CD4-positive, alpha-beta T cell treated with Interleukin-15 for 4 hours (primary cell): ENCODE measurements at places on chromosomes 6 and 20.

DNA sequence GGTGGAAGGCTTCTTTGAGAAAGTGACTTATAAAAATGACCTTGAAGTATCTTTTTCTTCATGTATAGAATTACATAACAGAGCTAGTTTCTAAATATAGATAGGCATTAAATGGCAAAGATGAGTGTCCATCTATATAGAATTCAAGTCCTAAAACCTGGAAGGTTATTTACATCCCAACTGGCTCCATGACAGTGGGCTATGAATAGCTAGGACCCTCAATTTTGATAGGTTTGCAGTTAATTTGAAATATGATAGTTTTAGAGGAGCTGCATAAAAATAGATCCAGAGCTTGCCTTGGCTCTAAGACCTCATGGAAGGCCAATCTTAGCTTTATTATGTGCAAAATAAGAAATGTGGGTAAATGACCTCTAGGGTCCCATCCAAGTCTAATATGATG lies 310.6 kb upstream of the CITED2 start:
- DNase-seq = no peak

- DNase-seq = no peak
Observed at GRCh38 chr6:155116571-155116910, 121.4 kb downstream of the TIAM2 start.

DNA sequence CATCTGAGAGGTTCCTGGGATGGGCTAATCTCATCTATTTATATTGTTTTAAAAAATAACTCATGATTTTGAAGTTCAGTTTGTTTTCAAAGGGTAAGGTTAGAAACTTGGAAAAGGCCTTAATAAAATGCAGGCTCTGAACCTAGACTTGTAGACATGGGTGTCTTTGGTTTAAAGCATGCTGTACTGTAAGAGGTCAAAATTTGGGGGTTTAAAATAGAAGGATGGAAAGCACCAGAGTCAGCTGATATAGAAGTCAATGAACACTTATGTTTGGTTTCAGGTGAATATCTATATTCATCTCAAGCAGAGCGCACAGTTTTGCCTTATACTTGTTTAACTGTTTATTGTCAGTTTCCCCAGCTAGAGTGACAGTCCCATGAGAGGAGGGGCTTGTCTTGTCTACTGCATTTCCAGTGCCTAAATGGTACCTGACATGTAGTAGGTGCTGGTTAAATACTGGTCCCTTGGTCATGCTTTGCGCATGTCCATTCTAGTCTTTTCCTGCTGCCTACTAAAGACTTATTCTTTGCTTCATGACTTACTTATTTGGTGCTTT lies 112.3 kb upstream of the DTNBP1 start:
- DNase-seq = no peak

GRCh38 chr6:21885532-21886114 lies 292.1 kb downstream of the SOX4 start:
- DNase-seq = no peak

DNA sequence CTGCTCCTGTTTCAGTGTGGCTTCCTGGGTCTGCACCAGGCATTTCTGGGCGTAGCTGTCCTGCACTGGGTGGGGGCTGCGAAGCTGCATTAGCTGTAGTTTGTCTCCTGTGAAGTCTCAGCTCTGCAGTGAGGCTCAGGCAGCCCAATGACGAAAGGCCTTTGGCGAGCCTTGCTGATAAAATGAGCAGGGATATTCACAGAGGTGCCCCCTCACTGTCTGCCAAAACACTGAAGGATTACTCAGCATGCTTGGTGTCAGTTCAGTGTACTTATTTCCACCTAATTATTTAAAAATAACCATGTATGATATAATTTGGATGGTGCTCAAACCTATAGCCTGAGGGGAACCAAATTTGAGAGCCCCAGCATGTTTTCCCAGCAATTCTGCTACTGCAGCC lies 73.5 kb downstream of the ECT2L start:
- no peak for DNase-seq

DNA sequence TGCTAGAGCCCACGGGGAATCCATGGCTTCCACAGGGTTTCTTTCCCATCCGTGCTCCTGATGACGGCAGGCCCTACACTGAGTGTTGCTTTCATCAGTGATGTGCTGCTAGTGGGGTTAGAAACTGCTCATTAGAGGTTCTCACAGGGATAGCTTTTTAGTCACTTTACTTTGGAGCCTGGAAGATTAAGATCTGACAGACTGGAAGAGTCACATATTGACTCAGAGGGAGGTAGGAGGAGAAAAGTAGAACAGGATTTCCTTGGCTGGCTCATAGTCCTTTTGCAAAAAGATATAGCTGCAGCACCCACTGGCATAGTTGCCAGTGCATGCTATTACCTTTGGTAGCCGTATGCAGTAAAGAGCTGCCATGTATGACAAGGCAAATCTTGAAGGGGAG lies 890.3 kb downstream of the C6orf118 start:
- no peak for DNase-seq

GRCh38 chr6:166084951-166085350 lies 82.7 kb downstream of the TBXT start:
- no peak for DNase-seq

DNA sequence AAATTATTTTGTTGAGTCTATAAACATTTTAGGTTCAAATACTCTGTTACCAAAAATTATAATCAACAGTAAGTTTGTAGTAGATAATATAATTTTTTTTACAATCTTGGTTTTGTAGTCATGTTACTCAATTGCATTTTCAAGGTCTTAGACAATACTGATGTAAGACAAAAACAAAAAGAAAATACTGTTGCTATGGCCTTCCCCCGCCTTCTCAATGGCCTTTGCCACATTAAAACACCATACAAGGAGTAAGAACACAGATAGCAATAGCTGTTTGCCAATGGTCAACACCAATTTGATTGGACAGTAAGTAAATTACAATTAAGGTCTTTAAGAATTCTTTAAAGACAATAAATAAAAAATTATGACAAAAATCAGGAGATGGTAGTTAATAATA lies 450.2 kb downstream of the CDC5L start:
- DNase-seq = no peak

GRCh38 chr6:27579973-27580372 lies 107.1 kb upstream of the ZNF184 start:
- no peak for DNase-seq

DNA sequence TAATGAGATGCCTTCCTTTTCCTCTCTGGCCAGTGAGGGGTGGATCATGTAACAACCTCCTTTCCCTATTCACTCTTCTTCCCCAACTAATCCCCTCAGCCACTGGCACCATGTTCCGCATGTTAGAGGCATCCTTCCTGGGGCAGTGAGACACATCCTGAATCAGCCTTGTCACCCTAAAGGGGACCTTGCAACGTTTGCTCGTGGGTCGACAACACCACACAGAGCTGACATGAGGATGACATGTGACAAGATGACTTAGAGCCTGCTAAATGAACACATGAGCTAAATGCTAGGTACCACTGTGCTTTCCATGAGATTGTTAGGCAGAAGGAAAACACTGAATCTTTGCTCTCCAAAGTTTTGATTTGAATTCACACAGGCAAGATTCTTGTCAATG lies 129.2 kb downstream of the ATXN1 start:
- DNase-seq = no peak

- DNase-seq = no peak
Observed at GRCh38 chr20:46178891-46179290, 60.8 kb downstream of the CD40 start.

GRCh38 chr6:70764706-70765105 lies 97.0 kb downstream of the SMAP1 start:
- no peak for DNase-seq

GRCh38 chr20:62743777-62744317 lies 35.2 kb downstream of the NTSR1 start:
- DNase-seq = no peak

- no peak for DNase-seq
Observed at GRCh38 chr6:45665859-45666258, 288.1 kb upstream of the SUPT3H start.

DNA sequence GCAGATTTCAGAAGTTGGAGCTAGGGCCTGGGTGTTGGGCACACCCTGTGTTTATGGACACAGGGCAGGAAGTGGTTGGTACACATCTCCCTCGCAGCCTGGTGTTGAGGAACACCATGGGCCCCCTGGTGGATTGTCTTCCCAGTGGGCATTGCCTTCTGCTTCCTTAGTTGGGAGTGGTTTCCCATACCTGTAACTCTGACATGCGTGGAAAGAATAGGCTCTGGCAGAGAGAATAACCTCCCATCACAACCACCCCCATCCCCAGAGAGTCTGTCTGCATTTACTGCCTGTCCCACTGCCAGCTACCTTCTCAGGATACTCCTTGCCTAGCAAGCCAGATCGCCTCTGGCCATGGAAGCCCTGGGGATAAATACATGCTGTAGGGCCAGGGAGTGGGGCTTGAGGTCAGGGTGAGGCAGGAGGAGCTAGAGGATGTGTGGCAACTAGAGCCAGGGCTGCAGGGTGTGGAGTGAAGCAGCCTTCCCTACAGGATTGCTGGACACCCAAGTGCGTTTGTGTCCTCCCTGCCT lies 14.7 kb downstream of the LRRC73 start:
- peak; percentile 15 for DNase-seq

GRCh38 chr20:32574296-32575226 lies 10.6 kb downstream of the NOL4L start:
- peak; percentile 43 for DNase-seq

- DNase-seq = no peak
Observed at GRCh38 chr20:49751397-49751736, 37.7 kb upstream of the B4GALT5 start.

GRCh38 chr20:48684501-48685041 lies 143.2 kb downstream of the PREX1 start:
- DNase-seq = no peak

GRCh38 chr6:43668151-43669028 lies 19.2 kb downstream of the MRPS18A start:
- peak; percentile 21 for DNase-seq

GRCh38 chr6:4773181-4773580 lies 3.0 kb upstream of the CDYL start:
- no peak for DNase-seq

DNA sequence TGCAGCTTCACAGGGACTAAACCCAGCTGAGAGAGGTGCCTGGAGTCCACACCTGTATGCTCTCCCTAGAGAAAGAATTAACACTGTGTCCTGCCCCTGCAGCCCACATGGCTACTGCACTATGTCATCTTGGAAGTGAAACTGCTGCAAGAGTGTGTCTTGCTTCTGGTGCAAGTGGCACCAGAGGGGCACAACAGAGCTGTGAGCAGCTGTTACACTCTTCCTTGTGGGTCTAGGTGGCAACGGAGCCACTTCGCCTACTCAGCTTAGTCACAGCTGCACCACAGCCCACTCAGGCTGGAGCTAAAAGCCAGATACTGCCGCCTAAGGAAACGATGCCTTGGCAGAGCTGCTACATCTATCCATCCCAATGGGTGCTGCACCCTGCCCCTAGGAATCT lies 391.4 kb downstream of the COL12A1 start:
- DNase-seq = no peak

DNA sequence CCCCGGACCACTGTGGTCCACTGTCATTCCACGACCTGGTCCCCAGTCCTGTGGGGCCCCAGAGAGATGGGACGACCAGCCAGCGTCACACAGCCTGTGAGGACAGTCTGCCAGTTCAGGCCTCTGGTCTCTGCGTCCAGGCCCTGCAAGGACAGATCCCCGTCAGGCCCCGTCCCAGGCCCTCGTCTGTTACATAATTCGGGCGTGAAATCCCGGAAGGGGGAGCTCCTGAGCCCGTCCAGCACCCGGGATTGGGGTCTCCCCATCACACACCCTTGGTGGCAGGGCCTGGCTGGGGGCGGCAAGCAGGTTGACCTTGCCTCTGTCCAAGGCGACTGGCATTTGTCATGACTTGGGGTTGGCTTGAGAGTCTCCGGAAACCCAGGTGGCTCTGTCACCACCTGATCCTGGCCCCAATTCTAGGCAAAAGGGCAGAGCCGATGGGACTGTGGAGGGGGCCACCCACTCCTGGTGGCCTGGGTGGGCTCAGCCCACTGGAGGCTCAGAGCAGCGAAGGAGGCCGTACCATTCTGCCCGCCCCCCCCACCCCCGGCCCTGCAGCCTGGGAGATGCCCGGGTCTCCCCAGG lies 73.8 kb upstream of the GATA5 start:
- DNase-seq = no peak

DNA sequence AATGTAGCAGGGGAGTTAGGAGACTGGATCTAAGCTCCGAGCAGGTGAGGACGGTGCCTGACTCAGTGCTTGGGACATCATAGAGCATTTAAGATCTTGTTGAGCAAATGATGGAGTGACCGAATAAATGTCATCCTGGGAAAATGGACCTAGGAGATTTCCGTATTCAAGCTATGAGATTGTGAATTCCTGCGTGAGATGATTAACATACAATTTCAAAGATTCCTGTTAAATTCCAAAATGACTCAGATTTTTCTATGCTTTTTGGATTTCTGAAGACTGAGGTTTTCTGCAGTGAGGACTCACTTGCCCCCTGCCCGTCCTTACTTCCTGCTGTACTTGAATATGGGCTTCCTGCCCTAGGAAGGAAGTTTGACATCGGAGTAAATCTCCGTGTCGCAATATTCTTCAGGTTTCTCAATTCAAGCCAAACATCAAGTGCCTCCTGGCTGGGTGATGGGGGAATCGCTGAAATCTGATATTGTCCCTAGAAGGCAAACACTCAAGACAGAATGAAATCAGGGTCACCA lies 5.2 kb downstream of the SYTL3 start:
- no peak for DNase-seq

GRCh38 chr6:127855542-127856159 lies 45.2 kb downstream of the THEMIS start:
- peak; percentile 65 for DNase-seq

GRCh38 chr20:61304750-61305149 lies 52.7 kb downstream of the CDH4 start:
- no peak for DNase-seq

DNA sequence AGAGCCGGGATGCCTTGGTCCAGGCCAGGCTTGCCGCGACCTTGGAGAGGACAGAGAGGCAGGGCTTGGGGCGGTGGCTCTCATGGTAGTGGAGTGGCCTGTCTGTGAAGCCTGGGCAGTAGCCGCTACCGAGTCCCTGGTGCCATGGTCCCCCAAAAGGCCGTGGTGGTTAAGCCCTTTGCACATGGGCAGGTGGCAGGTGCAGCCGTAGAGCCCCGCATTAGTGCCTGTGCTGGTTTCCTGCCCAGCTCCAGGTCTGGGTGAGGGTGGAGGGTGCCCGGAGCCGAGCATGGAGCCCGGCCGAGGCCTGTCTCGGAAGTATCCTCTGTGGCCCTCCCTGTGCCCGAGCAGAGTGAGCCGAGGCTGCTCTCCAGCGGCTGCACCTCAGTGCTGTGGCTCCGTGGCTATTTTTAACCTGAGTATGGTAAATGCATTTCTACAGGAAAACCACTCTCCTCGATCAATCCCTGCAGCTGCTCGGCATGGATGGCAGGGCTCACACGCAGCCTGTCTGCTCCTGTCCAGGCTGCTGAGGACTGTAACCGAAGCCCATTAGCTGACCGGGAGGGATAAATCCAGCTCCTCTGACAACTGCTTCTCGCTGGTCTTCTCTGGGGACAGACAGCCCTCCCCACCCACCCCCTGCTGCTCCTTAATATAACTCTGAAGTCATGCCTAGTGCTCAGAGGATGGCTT lies 36.3 kb upstream of the GATA5 start:
- DNase-seq = no peak
